ENCODE measurements at places on chromosomes 3 and 15. TPM values are rescaled to one million over a fixed set of nuclear protein-coding genes. Genes with fewer than 3 reads are reported as not detected.

The STRIT1 gene
- total RNA-seq = not detected

The KCNAB1 gene
- not detected for total RNA-seq

The GASK1A gene
- total RNA-seq = 2.2 TPM

The GPR149 gene
- total RNA-seq = not detected

The GLDN gene
- 0.22 TPM for total RNA-seq

The SCAANT1 gene
- not detected for total RNA-seq

The SNURF gene
- 3.8 TPM for total RNA-seq

The APBA2 gene
- total RNA-seq = 10.7 TPM

The DUOX1 gene
- not detected for total RNA-seq

The ARL6IP5 gene
- 103 TPM for total RNA-seq

The ULK4 gene
- 10.6 TPM for total RNA-seq

The TRH gene
- total RNA-seq = not detected

The MASP1 gene
- total RNA-seq = 56.8 TPM

The CHST2 gene
- 13.0 TPM for total RNA-seq

The MME gene
- 267 TPM for total RNA-seq

The SCG5 gene
- total RNA-seq = 3.2 TPM

The NAALADL2 gene
- total RNA-seq = 13.7 TPM

The CDAN1 gene
- total RNA-seq = 17.6 TPM

The ROPN1 gene
- total RNA-seq = not detected

The FOXP1 gene
- total RNA-seq = 69.9 TPM

The TIMP4 gene
- 5.1 TPM for total RNA-seq

The SNTN gene
- total RNA-seq = not detected

The KPNA4 gene
- total RNA-seq = 36.6 TPM

The NEK11 gene
- total RNA-seq = 8.6 TPM

The ZPLD1 gene
- total RNA-seq = 0.62 TPM

The CORO2B gene
- 26.7 TPM for total RNA-seq

The LMAN1L gene
- total RNA-seq = not detected

The BNC1 gene
- 11.3 TPM for total RNA-seq

The PLA1A gene
- 0.25 TPM for total RNA-seq

The LSAMP gene
- total RNA-seq = 1.00 TPM
